ENCODE measurements at places on chromosomes 7 and 10. TPM values are rescaled to one million over a fixed set of nuclear protein-coding genes. Genes with fewer than 3 reads are reported as not detected.

Gene RNLS
- not detected for total RNA-seq

GRCh38 chr7:155188821-155189581 lies 108.7 kb upstream of the INSIG1 start:
- DNase-seq: peak; percentile 66

- peak; percentile 93 for DNase-seq
These were observed 5.2 kb downstream of the DMBT1 start for GRCh38 chr10:122565766-122566206.

DNA sequence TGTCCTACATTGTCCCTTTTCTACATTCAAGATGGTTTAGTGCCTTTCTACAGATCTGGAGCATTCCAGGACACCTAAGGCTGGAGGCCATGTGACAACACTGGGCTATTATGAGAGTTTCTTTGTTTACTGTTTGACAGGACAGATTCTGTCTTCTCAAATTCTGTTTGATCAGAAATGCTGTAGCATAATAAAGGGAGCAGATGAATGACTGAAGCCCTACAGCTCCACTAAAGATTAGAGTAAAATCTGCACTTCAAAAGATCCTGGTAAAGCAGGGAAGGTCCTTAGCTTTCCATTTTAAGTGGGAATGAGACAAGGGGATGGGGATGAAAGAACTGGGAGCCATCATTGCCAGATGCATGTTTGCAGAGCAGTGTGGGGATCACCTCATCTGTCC lies 38.4 kb downstream of the TMEM229A start:
- no peak for DNase-seq

DNA sequence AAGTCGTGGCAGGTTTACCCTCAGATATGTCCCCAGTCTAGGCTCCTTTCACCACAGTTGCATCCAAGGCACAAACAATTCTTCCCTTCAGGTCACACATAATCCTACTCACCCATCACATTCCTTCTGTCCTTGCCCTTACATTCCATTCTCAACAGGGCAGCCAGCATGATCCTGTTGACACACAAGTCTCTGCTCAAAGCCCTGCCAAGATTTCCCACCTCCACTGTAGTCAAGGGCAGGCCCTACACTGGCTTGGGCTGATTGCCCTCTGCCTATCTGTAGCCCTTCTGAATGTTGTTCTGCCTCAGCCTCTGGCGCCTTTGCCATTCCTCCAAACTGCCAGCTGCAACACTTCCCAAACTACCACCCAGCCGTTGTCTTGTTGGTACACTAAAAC lies 187.9 kb upstream of the AKR1E2 start:
- no peak for DNase-seq

- no peak for DNase-seq
These were observed 51.7 kb downstream of the BZW2 start for GRCh38 chr7:16697507-16698199.

GRCh38 chr10:122669842-122670241 lies 29.8 kb downstream of the C10orf120 start:
- no peak for DNase-seq

GRCh38 chr7:5603241-5604140 lies 178.0 kb downstream of the RNF216 start:
- DNase-seq: no peak

DNA sequence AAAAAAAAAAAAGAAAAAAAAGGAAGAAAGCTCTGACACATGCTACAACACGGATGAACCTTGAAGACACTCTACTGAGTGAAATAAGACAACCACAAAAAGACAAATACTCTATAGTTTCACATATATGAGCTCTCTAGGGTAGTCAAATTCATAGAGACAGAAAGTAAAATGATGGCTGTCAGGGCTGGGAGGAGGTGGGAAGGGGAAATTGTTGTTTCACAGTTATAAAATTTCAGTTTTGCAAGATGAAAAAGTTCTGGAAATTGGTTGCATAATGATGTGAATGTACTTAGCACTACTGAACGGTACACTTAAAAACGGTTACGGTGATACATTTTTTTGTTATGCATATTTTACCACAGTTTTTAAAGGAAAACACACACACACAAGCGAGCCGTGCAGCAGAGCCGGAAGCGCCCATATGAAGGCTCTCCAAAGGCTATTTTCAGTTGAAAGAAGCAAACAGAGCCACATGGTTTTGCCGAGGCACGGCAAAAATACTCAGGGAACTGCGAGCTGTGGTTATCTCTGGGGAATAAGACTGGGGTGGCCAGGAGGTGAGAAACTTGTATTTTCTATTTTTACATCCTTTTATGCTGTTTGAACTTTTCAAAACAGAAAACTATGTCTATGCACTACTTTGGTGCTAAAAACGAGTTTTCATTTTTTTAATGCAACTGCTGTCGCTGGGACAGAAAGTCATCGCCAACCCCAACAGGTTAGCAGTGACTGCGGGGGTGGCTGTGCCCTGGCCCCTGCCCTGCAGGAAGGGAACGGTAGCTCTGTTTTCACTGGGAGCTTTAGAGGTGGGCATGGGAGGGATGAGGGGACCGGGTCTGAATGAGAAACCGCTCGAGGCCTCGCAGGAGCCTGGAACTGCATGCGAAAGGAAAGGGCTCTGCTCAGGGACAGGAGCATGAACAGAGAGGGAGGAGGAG lies 132.9 kb downstream of the OAT start:
- DNase-seq: no peak

Gene CUBN
- total RNA-seq: 1.3 TPM

DNA sequence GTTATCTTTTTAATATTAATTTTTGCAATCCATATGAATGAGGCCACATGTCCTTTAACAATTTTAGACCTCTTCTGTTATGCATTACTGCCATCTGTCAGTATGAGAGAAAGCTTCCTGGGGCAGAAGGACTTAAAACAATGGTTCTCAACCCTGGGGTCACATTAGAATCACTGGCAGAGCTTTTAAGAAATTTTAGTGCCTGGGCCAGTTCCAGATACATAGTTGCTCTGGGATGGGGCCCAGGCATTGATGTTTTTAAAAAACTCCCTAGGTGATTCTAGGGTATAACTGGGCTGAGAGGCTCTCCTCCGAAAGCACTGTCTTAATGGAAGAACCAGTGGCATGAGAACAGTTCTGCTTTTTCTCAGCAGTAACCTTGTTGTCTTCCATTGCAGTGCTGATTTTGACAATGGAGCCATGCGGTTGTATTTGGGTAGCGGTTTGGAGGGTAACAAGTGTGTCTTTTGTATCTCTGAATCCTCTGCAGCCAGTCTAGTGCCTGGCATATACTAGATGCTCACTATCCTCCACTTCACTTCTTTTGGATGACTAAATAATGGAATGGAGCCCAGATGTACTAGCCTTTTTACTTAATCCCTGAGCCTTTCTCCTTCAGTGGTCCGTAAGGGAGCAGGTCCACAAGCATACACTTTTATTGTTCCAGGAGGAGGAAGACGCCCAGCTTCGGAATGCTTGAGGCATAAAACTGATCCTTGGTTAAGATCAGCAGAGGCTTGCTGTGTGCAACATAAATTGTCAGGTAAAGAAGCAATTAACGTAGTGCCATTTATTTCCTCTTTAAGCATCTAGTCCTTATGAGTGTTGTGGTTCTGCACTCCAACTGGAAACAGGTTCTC lies 227.1 kb downstream of the AUTS2 start:
- no peak for DNase-seq

DNA sequence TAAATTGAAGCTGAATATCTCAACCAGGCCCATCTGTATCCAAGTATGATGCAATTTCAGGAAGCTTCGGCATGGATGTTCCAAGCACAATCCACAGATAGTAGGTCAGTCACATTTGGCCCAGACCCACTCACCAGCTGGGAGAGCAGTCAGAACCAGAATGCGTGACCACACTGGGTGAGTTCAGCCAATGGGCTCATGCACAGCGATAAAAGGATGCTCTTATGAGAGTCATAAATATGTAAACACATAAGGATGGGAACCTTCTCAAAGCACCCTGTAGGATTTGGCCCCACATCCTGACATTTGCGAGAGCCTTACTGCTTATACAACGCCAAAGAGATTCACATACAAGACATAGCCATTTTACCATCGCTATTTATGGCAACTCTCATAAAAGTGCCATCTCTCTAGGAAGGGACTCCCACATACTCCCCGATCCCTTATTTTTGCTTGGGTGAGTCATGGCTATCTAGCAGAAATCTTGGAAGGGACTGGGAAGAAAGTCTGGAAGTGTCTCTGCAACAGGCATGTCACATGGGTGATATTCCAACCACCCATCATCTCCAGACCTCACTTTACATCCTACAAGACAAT lies 3.0 kb downstream of the AFAP1L2 start:
- no peak for DNase-seq

DNA sequence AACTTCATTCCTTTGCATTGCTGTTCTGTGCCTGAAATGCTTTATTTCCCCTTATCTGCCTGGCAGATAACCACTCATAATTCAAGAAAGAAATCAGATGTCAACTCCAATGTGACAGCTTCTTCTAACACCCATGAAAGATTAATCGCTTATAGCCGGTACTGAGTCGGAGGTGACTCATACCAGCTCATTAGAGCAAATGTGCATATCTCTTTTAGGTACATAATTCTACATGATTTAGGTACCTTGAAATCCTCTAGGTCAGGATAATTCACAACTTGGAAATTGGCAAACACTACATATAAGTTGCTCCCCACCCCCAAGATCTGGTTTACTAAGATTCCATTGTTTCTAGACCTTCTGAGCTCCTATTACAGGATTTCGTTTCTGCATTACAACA lies 554.4 kb upstream of the SORCS1 start:
- peak; percentile 24 for DNase-seq

GRCh38 chr7:84188786-84189405 lies 5.7 kb downstream of the SEMA3A start:
- peak; percentile 56 for DNase-seq

DNA sequence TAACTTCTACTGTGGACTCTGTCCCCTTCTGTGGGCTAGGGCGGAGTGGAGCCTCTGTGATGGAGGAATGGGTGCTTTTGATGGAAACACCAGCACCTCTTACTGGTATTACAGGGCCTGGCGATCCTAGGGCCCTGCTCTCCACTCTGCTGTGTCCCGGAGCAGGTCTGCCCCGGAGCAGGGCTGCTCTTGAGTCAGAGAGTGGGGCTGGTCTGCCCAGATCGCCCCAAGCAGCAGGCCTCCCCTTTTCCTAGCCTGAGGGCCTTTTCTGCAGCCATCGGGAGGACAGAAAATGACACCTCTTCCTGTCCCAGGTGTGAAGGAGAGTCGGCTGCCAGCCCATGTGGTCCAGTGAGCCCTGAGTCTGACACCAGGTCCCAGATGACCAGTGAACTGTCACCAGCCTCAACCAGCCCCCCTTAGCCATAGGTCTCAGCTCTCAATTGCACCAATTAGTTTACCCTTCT lies 1.4 kb downstream of the ZNF282 start:
- peak; percentile 28 for DNase-seq

DNA sequence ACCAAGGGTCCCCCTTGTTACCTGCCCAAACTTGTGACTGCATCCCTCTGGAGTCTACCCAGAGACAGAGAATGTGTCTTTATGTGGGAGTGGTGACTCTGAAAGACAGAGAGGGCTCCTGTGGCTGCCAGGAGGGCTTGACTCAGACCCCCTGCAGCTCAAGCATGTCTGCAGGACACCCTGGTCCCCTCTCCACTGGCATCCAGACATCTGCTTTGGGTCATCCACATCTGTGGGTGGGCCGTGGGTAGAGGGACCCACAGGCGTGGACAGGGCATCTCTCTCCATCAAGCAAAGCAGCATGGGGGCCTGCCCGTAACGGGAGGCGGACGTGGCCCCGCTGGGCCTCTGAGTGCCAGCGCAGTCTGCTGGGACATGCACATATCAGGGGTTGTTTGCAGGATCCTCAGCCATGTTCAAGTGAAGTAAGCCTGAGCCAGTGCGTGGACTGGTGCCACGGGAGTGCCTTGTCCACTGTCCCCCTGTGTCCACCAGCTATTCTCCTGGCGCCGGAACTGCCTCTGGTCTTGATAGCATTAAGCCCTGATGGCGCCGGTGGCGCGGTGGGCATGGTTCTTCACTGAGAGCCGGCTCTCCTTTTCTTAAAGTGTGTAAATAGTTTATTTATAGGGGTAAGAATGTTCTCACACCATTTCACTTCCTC lies 19.4 kb upstream of the SH2D4B start:
- DNase-seq: no peak

DNA sequence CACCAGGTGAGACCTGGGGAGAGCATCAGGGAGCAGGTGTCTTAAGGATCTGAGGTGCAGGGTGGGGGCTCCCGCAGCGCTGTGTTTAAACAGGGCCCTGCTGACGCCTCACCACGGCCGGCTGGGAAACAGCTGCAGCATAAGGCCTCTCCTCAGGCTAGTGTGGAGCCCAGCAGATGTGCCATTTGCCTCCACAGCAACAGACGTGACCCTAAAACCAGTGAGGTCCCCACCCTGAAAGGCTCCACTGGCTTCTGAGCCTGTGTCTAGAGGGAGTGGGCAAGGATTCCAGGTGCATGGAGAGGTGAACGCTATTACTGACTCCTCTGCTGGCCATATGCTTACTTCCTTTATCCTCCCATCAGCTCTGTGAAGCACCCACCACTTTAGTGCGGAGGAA lies 47.8 kb downstream of the SYPL1 start:
- DNase-seq: no peak

- DNase-seq: no peak
These were observed 15.1 kb downstream of the SNX10 start for GRCh38 chr7:26306790-26307189.

- no peak for DNase-seq
These were observed 37.3 kb downstream of the VIPR2 start for GRCh38 chr7:159107161-159107892.

DNA sequence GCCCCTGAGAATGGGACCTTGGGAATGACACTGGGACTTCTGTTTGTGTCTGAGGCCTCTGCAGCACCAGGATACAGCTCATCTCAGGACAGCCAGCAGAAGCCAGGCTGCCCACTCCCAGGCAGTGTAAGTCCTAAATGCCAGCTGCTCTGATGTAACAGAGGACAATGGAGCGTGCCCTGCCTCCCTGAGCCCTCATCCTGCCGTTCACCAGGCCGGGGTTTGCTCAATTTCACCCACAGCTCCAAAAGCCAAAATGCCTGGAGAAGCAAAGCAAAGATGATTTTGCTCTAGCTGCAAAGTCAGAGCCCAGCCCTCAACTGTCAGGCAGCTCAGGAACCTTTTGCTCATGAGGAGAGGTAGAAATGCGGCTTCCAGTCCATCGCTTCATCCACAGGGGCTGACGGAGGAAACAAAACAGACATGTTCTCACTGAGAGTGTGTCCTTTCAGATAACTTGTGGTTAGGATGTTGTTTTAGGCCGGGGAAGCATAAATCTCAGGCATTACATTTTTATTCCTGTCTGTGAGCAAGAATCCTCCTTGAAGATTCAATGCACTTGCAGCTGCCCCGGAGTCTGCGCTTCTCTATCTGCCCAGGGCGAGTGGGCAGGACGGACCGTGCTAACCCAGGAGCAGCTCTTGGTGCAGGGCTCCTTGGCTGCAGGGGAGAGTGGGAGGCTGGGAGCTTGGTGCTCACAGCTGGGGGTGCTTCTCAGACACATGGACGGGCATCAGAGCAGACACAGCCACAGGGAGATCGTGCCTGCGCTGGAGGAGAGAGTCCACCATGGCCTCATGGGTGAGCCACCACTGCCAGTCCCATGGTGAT lies 83.2 kb upstream of the CHST15 start:
- DNase-seq: no peak

DNA sequence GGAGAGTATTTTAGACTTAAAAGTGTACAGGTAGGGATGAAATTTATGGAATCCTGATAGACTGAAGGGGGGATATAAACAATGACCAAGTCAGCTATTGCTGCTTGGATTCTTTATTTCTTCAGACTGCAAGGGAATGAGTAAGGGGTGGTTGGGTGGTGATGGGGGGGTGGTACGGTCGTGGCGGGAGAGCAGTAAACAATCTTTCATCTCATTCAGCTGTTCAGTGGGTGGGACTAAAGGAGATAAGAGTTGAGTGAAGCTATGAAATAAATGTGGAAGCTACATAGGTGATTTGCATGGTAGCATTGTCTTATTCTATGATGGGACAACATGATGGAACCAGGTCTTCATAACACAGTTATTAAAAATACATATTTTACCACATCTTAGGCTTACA lies 1.8 kb downstream of the SEPTIN7 start:
- no peak for DNase-seq
